ENCODE measurements at places on chromosomes 4 and X.

GRCh38 chr4:181949704-181950312 is 293.4 kb upstream of the TENM3 start:
- no peak for DNase-seq

GRCh38 chr4:102627831-102628523 is 126.8 kb downstream of the NFKB1 start:
- no peak for DNase-seq

GRCh38 chr4:123443401-123444289 is 47.0 kb downstream of the SPRY1 start:
- DNase-seq, result no peak

- no peak for DNase-seq
Measured at GRCh38 chr4:43959976-43960375, 488.6 kb downstream of the KCTD8 start.

DNA sequence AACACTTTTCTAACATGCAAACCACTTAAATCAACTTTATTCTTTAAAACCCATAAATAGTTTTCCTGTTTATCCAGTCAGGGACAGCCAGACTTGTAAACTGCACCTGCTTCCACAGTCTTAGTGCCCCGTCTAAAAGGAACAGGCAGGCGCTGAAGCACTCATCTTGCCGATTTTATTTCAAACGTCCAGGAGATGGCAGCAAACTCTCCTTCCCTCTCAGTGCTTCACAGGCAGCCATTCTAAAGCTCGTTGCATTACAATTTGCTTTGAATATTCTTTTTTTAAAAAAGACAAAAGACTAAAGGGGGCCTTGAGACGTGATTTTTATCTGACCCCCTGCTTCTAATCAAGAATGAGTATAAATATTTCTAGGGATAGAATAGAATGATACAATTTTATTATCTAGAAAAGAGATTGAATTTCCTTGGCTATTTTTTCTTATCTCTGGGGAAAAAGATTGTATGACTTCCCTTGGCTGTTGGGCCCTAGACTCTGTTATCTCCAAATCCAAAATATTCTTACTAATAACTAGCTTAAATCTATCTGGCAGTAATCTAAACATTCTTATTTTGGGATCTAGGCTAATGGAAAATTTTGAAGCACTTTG is 93.6 kb upstream of the MYOZ2 start:
- DNase-seq, result no peak

DNA sequence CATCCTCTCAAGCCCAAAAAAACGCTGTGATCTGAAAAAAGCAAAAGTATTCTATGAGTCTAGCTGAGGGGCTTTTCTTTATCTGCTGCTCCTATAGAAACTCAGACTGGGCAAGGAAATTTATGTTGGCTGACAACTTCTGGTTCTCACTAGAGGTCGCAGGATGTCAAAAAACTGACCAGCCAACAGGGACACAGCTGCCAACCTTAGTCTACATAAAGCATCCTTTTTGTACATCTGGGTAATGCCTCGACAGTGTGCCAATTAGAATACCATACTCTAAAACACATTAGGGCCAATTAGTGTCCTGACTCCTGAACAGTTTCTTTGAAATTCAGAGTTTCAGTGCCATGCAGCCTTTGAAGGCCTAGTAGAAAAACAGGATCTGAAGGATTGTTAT is 8.8 kb upstream of the TLL1 start:
- DNase-seq, result no peak
